ENCODE measurements at places on chromosomes 1 and 21.

- DNase-seq, result no peak
Measured at GRCh38 chr1:57003398-57004139, 37.8 kb upstream of the C8B start.

GRCh38 chr1:229156872-229157271 is 114.0 kb upstream of the RAB4A start:
- DNase-seq, result no peak

DNA sequence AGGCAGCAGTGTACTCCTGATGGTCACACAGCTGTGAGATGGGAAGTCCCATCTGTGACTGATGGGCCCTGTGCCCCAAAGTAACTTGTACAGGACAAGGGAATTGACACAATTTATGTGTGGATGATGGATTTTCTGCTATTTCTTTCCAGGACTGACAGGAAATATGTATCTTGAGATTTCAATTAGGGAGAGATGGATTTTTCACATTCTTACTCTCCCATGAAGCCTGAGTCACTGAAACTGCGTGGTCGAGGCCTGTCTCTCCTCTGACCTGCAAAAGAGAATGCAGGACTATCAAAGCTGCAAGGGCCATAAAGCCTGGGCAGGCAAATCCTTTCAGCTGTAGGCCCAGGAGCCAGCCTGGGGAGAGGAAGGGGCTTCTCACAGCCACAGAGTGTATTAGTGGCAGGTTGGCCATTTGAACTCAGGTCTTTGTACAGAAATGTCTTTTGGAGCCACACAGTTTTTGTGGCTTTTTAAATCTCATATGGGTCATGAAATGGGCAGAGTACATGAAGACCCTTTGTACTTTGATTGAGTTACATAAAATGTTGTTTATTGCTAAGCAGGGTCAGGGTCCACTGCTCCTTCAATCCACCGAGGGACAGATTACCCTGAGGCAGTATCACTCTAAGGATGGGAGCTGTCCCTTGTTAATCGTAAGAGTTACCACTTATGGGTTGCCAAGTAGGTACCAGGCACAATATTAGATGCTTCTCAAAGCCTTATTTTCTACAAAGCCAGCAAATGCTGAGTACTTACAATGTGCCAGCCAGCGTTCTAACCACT is 14.8 kb downstream of the ALX3 start:
- no peak for DNase-seq

- peak; percentile 47 for DNase-seq
Measured at GRCh38 chr1:149885339-149886120, 13.8 kb upstream of the BOLA1 start.

DNA sequence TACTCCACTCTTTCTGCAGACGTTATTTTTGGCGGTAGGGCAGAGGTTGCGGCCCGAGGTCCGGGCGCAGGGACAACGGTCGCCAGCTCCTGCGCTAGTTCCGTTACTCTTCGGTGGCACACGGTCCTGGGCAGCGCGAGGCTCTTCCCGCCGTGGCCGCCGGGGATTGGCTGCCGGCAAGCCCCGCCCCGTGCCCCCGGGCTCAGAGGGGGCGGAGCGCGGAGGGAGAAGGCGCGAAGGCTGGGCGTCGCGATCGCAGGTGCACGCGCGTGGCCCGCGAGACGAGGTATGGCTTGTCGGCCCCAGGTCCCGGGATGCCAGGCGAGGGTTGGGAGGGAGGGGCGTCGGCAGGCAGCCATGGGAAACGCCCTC is 518 bp upstream of the SHE start:
- DNase-seq, result no peak

GRCh38 chr1:28199328-28200233 is 23.1 kb upstream of the PTAFR start:
- no peak for DNase-seq

Measured in bronchial epithelial cell (primary cell).